CD4-positive, alpha-beta T cell treated with Interleukin-12 subunit alpha and Interleukin-12 subunit beta, for 1 hour (primary cell): ENCODE measurements at places on chromosomes 4 and X.

DNA sequence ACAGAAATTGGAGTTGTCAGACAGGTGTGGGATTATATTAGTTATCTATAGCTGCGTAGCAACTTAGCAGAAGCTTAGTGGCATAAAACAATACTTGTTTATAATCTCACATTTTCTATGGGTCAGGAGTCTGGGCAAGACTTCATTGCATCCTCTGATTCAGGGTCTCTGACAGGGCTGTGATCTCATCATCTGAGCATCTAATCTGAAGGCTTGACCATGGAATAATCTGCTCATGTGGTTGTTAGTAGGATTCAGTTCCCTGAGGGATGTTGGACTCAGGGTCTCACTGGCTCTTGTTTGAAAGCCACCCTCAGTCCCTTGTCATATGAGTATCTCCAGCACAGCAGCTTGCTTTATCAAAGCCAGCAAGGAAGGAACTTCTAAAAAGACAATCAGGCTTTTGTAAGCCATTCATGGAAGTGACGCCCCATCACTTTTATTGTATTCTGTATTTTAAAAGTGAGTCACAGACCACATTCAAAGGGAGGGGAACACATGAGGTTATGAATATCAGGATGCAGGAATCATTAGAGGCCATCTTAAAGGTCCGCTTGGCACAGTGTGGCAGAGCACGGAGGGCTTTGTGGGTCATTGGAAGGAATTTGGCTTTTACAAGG lies 37.2 kb upstream of the FAM9B start:
- DNase-seq: no peak

DNA sequence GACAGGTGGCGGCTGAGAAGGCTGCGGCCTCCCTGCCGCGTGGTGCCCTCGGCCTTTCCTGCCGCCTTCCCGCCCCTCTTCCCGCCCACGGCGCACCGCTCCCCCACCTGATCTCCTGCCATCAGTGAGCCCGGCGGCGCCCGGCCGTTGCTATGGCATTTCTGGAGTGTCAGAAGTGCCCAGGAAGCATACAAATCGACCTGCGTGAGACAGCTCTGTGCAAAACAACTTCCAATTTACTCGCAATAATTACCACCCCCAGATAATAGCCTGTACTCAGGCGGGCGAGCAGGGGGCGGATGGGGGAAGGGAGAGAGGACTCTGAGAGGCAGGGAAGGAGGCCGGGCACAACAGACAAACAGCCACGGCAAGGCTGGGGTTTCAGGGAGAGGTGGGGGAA lies 16.6 kb upstream of the ERCC6L start:
- no peak for DNase-seq

DNA sequence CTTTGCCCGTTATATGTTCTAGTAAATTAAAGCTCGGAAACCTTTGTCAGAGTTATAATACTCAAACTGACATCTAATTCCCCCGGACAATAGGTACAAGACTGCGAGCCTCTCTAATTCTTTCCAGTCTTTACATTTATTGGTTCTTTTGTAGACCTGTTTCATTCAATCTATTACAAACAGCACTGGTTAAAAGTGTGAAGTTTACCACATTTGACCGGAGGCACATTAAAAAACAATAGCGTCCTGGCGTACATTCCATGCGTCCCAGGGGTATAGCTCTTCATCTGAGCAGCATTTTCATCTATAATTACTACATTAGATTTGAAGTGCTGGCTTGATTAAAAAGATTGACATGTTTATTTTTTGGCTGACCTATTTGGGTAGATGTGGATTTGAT lies 49.9 kb upstream of the TENM3 start:
- no peak for DNase-seq

- DNase-seq: no peak
Observed at GRCh38 chr4:169314906-169315305, 44.1 kb upstream of the SH3RF1 start.

- DNase-seq: no peak
Observed at GRCh38 chr4:143406523-143406922, 69.8 kb downstream of the GAB1 start.

DNA sequence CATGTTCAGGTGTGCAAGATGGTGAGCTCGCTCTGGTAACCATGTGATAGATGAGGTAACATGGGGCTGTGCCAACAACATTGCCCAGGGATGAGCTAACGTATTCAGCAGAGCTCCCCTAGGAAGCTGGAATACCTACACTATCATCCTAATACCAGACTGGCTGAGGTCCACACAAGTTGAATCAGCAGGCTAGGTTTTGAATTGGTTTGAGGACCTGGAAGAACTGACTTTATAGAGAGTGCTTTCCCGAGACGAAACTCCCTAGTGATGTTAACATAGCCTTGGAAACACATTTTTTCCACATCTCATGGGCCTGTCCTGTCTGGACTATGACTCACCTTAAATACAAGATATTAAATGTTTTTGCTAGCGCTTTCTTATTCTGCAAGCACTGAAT lies 56.7 kb downstream of the IGFBP7 start:
- DNase-seq: no peak

GRCh38 chrX:153864561-153865320 lies 21.2 kb downstream of the L1CAM start:
- DNase-seq: no peak

DNA sequence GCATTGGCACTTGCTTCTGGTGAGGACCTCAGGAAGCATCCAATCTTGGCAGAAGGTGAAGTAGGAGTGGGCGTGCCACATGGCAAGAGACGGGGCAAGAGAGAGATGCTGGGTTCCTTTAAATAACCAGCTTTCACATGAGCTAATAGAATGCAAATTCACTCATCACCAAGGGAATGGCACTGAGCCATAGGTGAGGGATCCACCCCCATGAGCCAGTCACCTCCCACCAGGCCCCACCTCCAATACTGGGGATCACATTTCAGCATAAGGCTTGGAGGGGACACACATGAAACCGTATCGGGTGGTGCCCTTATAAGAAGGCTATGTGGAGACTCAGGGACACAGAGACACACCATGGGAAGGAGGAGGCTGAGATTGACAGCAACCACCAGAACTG lies 140.0 kb upstream of the MSX1 start:
- no peak for DNase-seq
